ENCODE measurements at places on chromosomes 2 and 18. TPM values are rescaled to one million over a fixed set of nuclear protein-coding genes. Genes with fewer than 3 reads are reported as not detected.

DNA sequence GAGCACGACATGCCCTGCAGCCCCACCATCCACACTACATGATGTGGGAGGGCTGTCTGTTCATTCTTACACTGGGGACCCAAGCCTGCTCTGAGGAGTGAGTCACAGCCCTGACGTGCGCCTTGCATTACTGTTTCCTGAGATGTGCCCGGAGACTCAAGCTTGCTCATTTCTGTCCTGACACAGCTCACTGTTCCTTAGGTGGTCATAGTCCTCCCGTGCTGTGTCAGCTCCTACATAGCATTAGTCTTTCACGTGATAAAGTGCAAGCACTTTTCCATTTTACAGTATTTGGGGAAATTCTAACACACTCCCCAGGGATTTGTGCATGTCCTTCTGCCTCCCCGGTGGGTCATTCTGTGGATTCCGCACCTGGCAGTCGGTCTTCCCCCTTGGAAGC is 46.2 kb upstream of the TRIM43B start:
- no peaks in the 10 kb centered on the region for H3K27me3 ChIP-seq
- no peak overlapping the region for H3K27ac ChIP-seq
- DNase-seq = no peak

PSMA8 gene
- 3.6 TPM for total RNA-seq

GRCh38 chr2:136069773-136070172 is 48.2 kb downstream of the CXCR4 start:
- no peak for DNase-seq
- no peak overlapping the region for H3K4me3 ChIP-seq
- H3K27me3 ChIP-seq = no peaks in the 10 kb centered on the region
- H3K4me1 ChIP-seq = peaks cover 29% of the 10 kb centered on the region

GRCh38 chr18:36015629-36016028 is 43.1 kb downstream of the RMP24 start:
- no peaks in the 10 kb centered on the region for H3K27me3 ChIP-seq
- H3K4me1 ChIP-seq = peaks cover 3% of the 10 kb centered on the region
- H3K27ac ChIP-seq = no peak overlapping the region
- DNase-seq = no peak
- peaks cover 1% of the 10 kb centered on the region for H3K36me3 ChIP-seq
- no peak overlapping the region for H3K4me3 ChIP-seq

- no peaks in the 10 kb centered on the region for H3K36me3 ChIP-seq
- H3K4me3 ChIP-seq = no peak overlapping the region
- peak; percentile 31 for DNase-seq
- H3K4me1 ChIP-seq = peaks cover 3% of the 10 kb centered on the region
These were observed 36.6 kb downstream of the RPL31 start for GRCh38 chr2:101038455-101039255.

- H3K27ac ChIP-seq = no peak overlapping the region
- no peaks in the 10 kb centered on the region for H3K4me1 ChIP-seq
- no peaks in the 10 kb centered on the region for H3K27me3 ChIP-seq
- peaks cover 23% of the 10 kb centered on the region for H3K36me3 ChIP-seq
- DNase-seq = no peak
These were observed 237.4 kb downstream of the RNF144A start for GRCh38 chr2:7154656-7155055.

Data from activated naive CD8-positive, alpha-beta T cell treated with anti-CD3 and anti-CD28 coated beads for 36 hours (primary cell).